GM13977 (cell line): ENCODE measurements at places on chromosomes 11 and 22.

GRCh38 chr11:117529816-117530215, 202.2 kb downstream of the CEP164 start:
- DNase-seq: no peak

GRCh38 chr11:101923554-101923953, 7.2 kb upstream of the ANGPTL5 start:
- no peak for DNase-seq

GRCh38 chr22:28208036-28208435, 289.0 kb upstream of the PITPNB start:
- DNase-seq: no peak

DNA sequence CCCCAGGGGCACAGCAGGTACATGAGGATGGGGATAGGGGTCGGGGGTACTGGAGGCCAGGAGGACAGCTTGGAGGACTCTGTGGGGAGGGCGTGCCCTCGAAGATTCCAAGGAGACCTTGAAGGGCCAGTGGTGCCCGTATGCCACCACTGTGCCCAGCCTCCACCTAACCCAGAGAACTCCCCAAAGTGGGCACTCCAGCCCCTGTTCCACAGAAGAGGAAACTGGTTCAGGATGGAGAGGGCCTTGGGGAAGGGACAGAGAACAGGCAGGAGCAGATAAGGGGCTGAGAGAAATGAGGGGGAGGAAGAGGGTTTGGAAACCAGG, 2.2 kb upstream of the PHLDA2 start:
- no peak for DNase-seq

DNA sequence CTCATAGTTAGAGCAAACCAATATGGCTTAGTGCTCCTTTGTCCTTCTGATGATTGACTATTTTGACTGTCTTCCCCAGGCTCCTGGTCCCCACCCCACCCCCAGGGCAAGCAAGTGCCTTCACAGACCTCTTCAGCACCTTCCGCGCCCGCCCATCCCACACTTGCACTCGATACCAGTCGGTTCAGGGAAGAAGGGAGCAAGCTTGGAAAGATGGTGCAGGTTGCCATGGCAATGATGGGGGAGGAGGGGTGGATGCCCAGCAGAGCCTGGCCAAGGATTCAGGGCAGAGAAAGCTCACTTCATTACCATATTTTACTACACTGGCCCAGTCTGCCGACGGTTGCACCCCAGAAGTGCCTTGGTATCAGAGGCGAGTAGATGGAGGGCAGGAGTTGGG, 2.2 kb downstream of the TMEM132A start:
- no peak for DNase-seq

GRCh38 chr22:41197038-41197972, 7.8 kb upstream of the L3MBTL2 start:
- peak; percentile 93 for DNase-seq

- DNase-seq: no peak
Measured at GRCh38 chr11:97847730-97848129, 1173.0 kb upstream of the CNTN5 start.

- peak; percentile 16 for DNase-seq
Measured at GRCh38 chr11:20489948-20490347, 102.4 kb downstream of the PRMT3 start.

GRCh38 chr11:113474362-113475159, 637 bp downstream of the DRD2 start:
- peak; percentile 70 for DNase-seq
